GM12864 (cell line): ENCODE measurements at places on chromosomes 6 and 20.

- DNase-seq = no peak
These were observed 42.3 kb downstream of the NINL start for GRCh38 chr20:25543068-25543467.

DNA sequence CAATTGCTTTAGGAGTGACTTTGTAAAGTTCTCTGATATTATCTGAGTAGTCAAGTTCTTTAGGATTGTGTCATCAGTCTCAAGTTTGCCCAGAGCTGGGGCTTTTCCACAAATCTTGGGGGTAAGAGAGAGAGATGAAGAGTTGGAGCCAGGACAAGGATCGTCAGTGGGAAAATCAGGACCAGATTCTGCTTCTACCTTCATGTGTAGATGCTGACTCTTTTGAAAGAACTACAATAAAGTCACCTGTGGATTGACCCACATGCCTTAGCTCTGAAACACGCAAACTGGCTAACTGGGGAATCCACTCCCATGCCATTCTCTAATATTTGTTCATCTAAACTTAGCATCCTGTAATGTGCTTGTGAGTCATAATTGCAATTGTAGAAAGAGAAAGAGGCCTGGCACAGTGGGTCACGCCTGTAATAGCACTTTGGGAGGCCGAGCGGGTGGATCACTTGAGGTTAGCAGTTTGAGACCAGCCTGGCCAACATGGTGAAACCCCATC, 15.6 kb upstream of the BICRAL start:
- no peak for DNase-seq

DNA sequence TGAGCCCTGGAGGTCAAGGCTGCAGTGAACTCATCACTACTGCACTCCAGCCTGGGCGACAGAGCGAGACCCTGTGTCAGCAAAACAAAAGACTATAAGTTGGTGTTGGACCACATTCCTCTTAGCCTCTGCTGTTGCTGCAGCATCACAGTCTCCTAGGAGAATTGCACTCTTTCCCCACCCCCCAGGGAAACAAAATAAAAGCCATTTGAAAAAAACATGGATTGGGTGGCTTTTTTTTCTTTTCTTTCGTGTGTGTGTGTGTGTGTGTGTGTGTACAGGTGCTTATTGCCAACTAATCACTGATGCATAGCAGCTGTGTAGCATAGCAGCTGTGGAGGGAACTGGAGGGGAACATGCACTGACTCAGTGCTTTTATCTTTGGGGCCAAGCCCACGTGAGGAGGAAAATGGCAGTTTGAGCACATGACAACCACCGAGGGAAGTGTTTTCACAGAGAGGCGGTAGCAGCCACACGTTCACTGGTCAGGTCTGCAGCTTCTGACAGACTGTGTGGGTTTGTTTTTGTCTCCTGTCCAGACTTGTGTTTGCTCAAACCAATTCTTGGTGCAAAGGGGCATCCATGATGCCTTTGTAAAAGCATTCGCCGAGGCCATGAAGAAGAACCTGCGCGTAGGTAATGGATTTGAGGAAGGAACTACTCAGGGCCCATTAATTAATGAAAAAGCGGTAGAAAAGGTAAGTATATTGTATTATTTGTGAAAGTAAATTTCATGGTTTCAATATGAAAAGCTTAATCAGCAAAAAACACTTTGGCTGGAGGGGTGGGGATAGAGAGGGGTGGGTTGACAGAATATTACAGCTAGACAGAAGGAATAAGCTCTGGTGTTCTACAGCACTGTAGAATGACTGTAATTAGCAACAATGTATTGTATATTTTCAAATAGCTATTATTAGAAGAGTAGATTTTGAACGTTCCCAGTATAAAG, 27.7 kb downstream of the ALDH5A1 start:
- peak; percentile 47 for DNase-seq

DNA sequence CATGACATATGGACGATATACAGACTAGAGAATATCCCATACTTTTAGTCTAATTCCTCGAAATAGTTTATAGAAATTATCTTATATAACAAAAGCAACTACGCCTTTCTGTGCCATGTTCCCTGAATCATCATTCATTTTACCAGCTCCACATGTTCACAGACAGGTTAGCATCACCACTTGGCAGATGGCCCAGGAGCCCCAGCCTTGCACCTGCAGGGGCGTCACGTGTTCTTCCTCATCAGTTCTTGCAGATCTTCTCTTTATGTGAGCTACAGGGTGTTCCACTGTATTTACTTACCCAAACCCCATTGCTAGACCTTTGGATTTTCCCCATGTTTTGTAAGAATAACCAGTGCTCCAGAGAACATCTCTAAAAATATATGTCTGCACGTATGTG, 12.6 kb upstream of the BNIP5 start:
- no peak for DNase-seq

DNA sequence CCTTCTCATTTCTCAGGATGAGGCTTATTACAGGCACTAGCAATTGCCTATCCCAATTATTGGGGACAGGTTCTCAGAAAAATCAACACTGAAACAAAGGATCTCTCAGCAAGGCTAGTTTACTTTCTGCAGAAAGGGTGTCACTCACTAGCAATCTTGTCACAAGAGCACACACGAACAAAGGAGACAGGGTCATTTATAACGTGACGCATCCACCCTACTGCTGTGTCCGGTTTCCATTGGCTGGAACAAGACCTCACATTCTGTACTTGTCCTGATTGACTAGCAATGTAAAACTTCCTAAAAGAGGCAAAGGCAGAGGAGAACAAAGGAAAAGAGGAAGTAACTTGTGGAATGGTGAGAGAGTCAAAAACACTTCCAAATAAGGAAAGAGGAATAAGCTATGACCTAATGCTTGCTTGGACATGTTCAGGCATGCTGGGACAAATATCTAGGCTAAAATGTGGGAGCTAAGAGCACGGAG, 160.2 kb upstream of the STXBP5 start:
- no peak for DNase-seq

DNA sequence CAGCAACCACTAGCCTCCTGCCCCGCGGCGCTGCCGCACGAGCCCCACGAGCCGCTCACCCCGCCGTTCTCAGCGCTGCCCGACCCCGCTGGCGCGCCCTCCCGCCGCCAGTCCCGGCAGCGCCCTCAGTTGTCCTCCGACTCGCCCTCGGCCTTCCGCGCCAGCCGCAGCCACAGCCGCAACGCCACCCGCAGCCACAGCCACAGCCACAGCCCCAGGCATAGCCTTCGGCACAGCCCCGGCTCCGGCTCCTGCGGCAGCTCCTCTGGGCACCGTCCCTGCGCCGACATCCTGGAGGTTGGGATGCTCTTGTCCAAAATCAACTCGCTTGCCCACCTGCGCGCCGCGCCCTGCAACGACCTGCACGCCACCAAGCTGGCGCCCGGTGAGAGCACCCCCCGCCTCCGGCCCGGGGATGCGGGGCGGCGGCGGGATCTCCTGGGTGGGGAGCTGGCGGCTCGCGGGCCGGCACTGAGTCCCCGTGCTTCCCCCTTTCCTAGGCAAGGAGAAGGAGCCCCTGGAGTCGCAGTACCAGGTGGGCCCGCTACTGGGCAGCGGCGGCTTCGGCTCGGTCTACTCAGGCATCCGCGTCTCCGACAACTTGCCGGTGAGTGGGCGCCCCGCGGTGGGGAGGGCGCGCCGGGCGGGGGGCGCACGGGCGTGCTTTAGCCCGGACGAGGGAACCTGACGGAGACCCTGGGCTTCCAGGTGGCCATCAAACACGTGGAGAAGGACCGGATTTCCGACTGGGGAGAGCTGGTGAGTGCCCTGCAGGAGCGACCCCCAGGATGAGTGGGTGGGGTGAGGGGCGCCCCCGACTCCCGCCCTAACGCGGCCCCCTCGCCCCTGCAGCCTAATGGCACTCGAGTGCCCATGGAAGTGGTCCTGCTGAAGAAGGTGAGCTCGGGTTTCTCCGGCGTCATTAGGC, 585 bp downstream of the PIM1 start:
- no peak for DNase-seq

- no peak for DNase-seq
These were observed 95.5 kb upstream of the AGPAT4 start for GRCh38 chr6:161369339-161369738.
